Trophoblast cell (in vitro differentiated cells and primary cell): ENCODE measurements at places on chromosomes 1 and 21.

- no peaks in the 10 kb centered on the region for H3K36me3 ChIP-seq
- H3K4me3 ChIP-seq = no peak overlapping the region
- DNase-seq = no peak
Observed at GRCh38 chr1:6083385-6083784, 37.7 kb downstream of the KCNAB2 start.

DNA sequence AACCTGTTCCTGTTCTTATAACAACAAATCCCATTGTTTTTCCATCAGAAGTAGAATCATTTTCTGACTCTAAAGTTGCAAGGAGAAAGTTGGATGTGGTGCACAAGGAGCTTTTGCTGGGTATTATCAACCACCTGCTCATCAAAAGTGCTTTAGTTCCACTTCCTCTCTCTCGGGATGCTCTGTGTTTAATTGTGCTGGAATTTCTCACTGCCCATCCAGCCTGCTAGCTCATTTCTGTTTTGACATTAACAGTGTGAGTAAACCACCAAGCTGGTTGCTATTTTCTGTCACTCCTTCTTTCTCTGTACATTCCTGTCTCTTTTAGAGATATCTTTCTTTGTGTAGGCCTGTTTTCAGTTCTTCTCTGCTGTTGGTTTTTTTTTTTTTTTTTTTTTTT, 6.0 kb downstream of the KDM4A start:
- no peak for DNase-seq
- H3K27me3 ChIP-seq = no peaks in the 10 kb centered on the region
- no peak overlapping the region for H3K27ac ChIP-seq
- H3K36me3 ChIP-seq = peaks cover 39% of the 10 kb centered on the region

GRCh38 chr1:38244218-38244845, 197.7 kb upstream of the POU3F1 start:
- no peak overlapping the region for H3K4me3 ChIP-seq
- no peaks in the 10 kb centered on the region for H3K27me3 ChIP-seq
- no peak for DNase-seq
- H3K36me3 ChIP-seq = no peaks in the 10 kb centered on the region
- H3K27ac ChIP-seq = no peak overlapping the region
- peaks cover 18% of the 10 kb centered on the region for H3K4me1 ChIP-seq

GRCh38 chr21:38649120-38649519, 150.8 kb upstream of the ERG start:
- no peaks in the 10 kb centered on the region for H3K27me3 ChIP-seq
- H3K36me3 ChIP-seq = no peaks in the 10 kb centered on the region
- H3K4me1 ChIP-seq = no peaks in the 10 kb centered on the region
- no peak for DNase-seq
- H3K4me3 ChIP-seq = no peak overlapping the region
- H3K27ac ChIP-seq = no peak overlapping the region

DNA sequence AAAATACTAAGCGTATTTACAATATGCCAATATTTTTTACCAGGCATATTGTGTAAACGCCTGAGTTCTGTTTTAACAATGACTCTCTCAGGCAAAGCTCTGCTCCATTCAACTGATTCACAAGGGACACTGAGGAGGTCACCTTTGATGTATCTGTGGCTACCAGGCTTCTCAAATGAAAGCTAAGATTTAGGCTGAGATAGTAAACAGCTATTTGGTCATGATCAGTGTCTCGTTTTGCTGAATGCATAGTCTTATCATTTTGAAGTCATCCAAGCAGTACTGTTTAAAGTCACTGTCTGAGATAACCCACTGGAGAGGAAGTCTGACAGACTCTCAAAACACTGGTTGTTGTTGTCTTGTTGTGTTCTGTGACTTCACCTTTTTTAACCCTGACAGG, 13.7 kb upstream of the PLPPR5 start:
- H3K27me3 ChIP-seq = no peaks in the 10 kb centered on the region
- H3K4me1 ChIP-seq = peaks cover 8% of the 10 kb centered on the region
- no peak for DNase-seq
- no peak overlapping the region for H3K27ac ChIP-seq
- no peaks in the 10 kb centered on the region for H3K36me3 ChIP-seq

GRCh38 chr1:173914366-173914871, 2.7 kb downstream of the SERPINC1 start:
- peak; percentile 74 for DNase-seq
- H3K4me1 ChIP-seq = no peaks in the 10 kb centered on the region
- H3K27me3 ChIP-seq = no peaks in the 10 kb centered on the region
- no peak overlapping the region for H3K4me3 ChIP-seq

DNA sequence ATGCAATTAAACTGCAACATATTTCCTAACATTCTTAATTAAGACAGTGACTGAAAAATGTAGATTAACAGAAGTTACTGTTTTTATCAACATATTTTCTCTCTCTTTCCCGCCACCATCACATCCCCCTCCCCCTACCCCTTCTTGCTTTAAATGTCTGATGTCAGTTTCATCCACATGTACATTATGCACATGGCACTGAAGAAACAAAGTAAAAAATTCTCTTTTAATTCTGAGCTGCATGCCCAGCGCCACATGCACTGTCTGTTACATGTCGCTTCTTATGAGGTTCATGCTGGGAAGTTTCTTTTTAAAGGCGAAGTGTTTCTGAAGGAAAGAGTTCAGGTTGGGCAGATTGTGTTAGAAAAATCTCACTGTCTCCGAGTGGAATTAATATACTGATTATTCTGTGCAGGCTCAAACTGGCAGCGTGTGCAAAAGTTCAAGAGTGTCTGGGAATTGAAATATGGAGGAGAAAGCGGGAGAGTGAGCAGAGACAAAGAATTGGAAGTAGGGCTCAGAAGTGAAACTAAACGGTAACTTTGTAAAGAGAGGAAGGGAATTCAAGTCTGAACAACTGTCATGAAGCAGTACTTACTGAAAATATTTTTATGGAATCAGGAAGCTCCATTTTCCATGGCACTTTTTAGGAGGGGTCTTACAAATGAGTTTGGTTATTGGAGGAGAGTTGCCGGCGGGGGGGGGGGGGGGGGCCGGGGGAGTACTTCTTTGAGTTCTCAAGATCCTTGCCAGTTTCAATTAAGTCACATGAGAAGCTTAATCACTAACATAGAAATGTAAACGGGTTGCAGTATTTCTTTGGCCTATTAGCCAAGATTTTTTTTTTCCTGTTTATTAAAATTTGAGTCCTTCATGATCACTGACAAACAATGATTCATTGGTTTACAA, 217.6 kb downstream of the SDCCAG8 start:
- H3K4me3 ChIP-seq = no peak overlapping the region
- peaks cover 2% of the 10 kb centered on the region for H3K4me1 ChIP-seq
- H3K27ac ChIP-seq = no peak overlapping the region
- no peaks in the 10 kb centered on the region for H3K27me3 ChIP-seq
- no peaks in the 10 kb centered on the region for H3K36me3 ChIP-seq

DNA sequence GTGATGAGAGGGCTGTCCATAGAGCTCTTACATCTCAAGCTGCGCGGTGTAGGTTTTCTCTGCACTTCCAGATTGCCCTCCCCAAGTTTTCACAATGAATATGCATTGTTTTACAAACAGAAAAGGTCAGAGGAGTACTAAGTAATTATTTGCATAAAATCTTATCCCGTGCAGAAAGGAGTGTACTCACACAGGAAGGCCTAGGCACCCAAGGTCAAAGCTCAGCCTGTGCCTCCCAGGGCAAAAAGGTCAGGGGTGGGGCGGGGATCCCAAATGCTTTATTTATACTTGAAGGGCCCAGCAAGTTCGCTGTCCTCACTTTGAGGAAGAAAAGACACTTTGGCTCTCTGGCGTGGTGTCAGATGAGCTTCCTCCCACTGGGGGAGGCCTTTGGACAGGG, 10.3 kb upstream of the KCNE1 start:
- H3K27ac ChIP-seq = no peak overlapping the region
- H3K4me3 ChIP-seq = no peak overlapping the region
- H3K27me3 ChIP-seq = no peaks in the 10 kb centered on the region
